ENCODE measurements at places on chromosomes 1 and 21.

DNA sequence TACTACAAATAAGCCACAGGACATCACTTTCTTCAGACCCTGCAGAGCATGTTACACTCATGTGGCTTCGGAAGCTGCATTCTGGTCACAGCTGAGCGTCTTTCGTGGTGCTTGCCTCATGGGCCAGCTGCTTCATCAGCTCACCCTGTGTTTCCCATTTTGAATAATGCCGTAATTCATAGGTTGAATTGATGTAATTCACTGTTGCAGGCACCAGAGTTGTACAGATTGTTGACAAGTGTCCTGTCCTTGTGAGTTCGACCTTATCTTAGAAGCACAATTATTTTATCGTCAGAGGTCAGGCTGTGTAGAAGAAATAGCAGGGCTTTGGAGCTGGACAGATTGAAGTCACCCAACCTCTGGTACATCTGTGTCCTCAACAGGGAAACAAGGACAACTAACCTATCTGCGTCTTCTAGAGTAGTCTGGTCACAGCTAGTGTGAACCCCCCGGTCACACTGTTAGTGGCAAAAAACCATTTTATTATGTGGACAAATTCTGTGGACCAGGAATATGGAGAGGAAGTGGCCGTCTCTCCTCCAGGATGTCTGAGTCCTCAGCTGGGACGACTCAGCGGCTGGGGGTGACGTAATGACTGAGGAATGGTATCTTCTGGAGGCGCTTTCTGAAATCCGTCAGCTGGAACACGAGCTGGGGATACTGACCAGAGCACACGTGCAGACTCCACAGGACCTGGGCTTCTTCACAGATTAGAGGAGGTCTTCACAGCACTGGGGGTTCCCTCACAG, 17.8 kb downstream of the PKNOX1 start:
- DNase-seq: no peak

DNA sequence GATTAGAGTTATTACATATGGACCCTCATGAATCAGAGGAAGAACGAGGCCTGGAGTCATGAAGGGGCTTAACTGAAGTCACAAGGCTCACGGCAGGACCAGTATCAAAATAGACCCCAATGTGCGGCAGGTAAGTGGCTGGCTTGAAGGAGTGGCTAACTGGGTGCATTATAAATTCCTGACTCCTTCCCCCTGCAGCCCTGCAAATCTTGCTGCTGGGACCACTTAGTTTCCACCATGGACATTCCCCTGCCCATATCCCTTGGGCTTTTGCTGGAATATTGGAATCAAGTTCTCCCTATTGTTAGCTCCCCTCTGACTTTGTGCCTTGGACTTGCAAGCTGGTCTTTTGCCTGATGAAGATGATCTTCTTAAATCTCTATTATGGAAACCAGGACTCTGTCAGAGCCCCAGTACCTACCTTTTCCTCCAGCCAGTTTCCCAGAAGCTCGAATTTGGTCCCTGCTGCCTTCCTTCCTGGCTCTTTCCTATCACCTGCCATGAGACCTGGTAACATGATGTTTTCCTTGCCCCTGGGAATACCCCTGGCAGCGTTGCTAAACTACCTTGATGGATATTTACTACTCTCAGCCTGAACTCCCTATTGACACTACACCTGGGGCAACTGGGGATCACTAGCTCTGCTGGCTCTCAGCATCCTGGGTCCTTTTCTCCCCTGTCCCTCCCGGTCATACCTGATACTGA, 156.0 kb upstream of the JUN start:
- DNase-seq: no peak

DNA sequence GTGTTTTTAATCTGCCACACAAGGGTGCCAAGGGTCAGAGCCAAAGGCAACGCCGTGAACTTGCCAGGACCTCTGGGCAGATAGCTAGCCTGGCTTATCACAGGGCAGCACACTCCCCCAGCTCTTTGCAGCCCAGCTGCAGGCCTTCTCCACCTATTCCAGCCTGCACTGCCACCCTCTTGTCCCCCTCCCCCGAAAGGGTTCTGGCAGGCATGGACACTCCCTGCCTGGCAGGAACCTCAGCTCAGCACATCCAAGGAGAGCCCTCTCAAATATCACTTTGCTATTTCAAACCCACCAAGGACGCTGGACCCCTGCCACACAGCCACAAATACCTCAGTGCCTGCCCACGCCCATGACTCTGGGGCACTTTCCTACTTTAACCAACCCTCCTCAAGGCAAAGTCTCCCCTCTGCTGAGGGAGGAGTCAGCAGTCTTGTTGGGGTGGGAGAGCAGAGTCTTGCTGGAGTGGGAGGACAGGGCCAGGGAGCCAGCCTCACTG, 9.1 kb downstream of the SSBP3 start:
- DNase-seq: no peak

GRCh38 chr1:235105051-235106043, 23.3 kb downstream of the TOMM20 start:
- peak; percentile 32 for DNase-seq

DNA sequence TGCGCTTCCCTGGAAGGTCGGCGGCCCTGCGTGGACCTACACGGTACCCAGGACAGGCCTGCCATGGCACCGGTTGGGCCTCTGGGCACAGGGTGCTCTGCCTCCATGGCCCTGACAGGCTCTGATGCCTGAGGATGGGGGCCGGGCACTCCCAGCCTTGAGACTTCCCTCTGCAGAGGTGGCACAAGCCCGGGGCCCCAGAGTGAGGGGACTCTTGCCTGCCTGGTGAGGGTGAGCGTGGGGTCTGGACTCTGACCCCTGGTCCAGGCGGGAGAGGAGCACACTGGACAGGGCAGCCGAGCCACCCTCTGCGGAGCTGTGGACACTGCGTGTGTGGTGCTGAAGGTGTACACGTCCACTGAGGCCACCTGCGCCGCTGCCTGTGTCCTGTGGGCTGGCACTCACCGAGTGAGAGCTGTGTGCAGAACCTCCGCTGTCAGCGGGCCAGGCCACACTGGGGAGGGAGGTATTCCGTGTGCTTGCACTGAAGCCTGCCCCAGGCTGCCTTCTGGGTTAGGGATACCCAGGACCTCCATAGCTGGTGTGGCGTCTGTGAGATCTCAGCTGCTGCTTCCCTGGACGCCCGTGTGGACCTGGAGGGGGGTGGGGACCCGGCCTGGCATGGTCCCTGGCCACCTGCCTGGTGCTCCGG, 10.4 kb downstream of the SKI start:
- no peak for DNase-seq

- DNase-seq: no peak
Measured at GRCh38 chr1:228284521-228284920, 76.7 kb downstream of the OBSCN start.

- no peak for DNase-seq
Measured at GRCh38 chr1:182877842-182878241, 38.7 kb downstream of the DHX9 start.

GRCh38 chr1:93345633-93346420, at the start of gene DR1:
Gene DR1, plus strand, starts transcription at chr1:93345907. Its CDS starts 739 bp downstream, at chr1:93346646.
- peak; percentile 96 for DNase-seq

GRCh38 chr1:1899266-1899966, 8.5 kb upstream of the GNB1 start:
- no peak for DNase-seq

GRCh38 chr1:113199760-113200455, 126.9 kb downstream of the LRIG2 start:
- no peak for DNase-seq

DNA sequence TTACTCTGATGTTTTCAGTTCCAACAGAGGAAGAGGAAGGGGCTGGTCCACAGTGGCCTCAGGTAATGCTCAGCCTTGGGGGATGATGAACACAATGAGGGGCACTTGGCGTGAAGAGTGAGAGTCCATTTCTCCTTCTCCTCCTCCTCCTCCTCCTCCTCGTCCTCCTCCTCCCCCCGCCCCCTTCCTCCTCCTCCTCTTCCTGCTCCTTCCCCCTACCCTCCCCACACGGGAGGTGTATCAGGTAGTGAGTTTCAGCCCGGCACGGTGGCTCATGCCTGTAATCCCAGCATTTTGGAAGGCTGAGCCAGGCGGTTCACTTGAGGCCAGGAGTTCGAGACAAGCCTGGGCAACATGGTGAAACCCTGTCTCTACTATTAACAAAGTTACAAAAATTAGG, 17.3 kb upstream of the GPR157 start:
- DNase-seq: no peak

- no peak for DNase-seq
Measured at GRCh38 chr1:183882335-183883167, 77.6 kb downstream of the RGL1 start.

GRCh38 chr1:81706650-81707435, 93.9 kb upstream of the ADGRL2 start:
- no peak for DNase-seq

- no peak for DNase-seq
Measured at GRCh38 chr21:42307106-42307505, 8.1 kb downstream of the TFF3 start.

DNA sequence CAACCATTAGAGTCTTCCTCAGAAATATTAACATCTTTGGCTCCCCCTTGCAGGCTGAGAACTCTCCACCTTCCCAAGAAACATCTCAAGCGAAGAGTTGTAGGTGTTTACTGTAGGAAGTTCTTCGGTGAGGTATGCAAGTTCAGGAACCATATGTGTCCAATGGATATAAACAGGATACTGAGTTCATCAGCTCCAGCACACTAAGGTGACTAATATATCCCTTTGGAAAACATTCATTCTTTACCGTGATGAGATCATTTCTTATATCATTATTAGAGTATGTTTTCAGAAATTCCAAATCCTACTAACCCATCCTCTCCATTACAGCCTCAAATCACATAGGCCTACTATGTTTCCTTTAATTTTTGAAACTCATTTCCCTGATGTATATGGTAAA, 37.3 kb upstream of the PRMT6 start:
- no peak for DNase-seq

- no peak for DNase-seq
Measured at GRCh38 chr1:221316491-221317056, 425.3 kb downstream of the DUSP10 start.

DNA sequence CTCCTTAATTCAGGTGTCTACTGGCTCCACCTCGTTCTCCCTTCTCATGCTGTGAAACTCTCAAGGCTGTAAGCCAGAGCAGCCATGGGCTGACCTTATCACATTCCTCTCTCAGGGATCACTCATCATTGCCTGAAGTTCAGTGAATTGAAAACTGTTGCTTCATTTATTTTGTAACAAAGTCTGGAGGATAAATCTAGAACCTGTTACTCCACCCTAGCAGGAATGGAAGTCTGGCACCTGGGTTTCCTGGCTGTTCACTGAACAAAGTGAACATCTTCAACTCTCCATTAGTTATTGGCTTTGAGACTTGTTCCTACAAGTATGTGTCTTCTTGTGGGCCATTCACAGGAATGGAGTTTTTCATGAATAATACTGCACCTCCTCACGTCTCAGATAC, 584.1 kb downstream of the PTPRU start:
- no peak for DNase-seq

DNA sequence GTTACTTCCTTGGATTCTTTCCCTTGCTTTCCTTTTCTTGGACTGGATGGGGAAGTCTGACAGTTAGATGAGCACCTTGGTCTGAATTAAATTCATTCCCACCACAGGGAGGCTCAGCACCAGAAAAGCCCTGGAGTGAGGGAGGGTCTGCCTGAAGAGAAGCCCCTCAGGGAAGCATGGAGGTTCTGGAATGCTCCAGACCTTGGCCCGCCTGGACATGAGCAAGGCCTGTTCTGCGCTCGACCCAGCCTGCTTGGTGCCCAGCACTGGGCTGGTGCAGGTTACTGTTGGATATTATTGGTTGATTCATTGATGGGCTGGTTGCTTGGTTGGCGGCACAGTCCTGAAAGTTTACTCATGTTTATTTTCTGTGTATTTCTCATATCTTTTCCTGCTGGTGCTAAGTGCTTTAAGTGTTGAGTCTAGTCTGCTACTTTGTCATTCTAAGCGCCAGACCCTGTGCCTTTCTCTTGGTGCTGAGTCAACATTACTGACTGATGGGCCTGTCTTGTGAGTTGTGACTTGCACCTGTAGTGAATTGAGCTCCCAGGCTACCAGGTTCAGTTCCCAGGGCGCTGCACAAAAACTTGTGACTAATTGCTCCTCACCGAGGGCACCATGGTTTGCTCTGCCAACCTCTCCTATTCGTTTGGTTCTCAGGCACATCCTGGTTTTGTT, 538.5 kb downstream of the KIF26B start:
- DNase-seq: no peak

GRCh38 chr1:167273027-167273800, 52.5 kb downstream of the POU2F1 start:
- DNase-seq: no peak

DNA sequence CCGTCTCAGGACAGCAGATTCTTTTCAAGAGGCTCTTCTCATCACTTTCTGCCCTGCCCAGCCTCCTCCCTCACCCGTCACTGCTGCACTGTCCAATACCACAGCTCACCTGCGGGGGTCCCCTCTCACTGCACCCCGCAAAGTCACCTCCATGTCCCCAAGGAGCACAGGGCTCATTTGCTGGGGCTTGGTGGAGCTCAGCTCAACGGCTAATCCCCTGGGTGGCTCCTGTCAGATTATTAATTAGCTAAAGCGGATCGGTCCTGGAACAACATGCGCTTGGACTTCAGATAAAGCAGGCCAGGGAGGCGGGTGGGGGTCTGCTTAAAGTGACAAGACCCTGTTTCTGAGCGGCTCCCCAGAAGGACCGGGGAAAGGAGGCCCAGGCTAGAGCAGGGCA, 43.1 kb downstream of the CASZ1 start:
- no peak for DNase-seq

DNA sequence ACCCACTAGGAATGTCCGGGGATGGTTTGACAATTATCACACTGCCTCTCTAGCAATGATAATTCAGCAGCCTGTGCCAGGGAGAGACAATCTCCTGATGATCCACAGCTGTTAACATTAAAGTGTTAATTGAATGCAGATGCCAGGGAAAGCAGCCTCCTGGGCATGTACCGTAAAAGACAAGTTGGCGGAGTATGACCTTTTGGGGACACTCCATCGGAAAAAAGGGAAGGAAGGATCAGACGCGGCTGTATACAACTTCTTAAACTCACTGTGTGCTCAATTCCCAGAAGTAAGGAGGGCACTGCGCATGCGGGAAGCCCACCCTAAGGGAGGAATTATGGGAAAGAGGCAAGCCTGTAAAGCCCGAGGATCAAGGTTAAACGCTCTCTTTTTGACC, 62.6 kb downstream of the MAP3K7CL start:
- DNase-seq: no peak

- DNase-seq: no peak
Measured at GRCh38 chr1:47754221-47754620, 243.0 kb downstream of the TRABD2B start.

- peak; percentile 53 for DNase-seq
Measured at GRCh38 chr1:40783001-40783905, at the start of gene KCNQ4. Gene KCNQ4, plus strand, starts transcription at chr1:40783787. Its CDS starts 307 bp downstream, at chr1:40784094.

GRCh38 chr1:21255284-21255942, 34.9 kb downstream of the ECE1 start:
- DNase-seq: peak; percentile 87

- no peak for DNase-seq
Measured at GRCh38 chr1:242185731-242186130, 186.8 kb upstream of the MAP1LC3C start.

DNA sequence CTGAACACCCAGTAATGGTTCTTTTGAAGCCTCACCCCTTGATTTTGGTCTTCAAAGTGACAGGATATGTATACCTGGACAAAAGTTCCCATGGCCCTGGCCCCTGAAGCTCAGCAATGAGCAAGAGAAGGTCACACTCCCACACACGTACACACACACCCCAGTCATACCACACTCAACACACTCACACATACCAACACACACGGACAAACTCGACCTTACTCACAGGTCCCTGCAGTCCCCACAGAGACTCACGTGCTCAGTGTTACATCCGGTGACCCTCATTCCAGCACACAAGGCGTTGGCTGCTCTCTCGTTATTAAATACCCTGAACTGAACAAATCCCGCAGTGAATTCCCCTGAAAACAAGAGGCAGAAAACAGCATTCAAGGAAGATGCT, 5.9 kb downstream of the ITLN1 start:
- no peak for DNase-seq
